ENCODE measurements at places on chromosomes 16 and 17.

GRCh38 chr17:79685121-79685520 is 45.6 kb upstream of the ENPP7 start:
- no peak for DNase-seq

DNA sequence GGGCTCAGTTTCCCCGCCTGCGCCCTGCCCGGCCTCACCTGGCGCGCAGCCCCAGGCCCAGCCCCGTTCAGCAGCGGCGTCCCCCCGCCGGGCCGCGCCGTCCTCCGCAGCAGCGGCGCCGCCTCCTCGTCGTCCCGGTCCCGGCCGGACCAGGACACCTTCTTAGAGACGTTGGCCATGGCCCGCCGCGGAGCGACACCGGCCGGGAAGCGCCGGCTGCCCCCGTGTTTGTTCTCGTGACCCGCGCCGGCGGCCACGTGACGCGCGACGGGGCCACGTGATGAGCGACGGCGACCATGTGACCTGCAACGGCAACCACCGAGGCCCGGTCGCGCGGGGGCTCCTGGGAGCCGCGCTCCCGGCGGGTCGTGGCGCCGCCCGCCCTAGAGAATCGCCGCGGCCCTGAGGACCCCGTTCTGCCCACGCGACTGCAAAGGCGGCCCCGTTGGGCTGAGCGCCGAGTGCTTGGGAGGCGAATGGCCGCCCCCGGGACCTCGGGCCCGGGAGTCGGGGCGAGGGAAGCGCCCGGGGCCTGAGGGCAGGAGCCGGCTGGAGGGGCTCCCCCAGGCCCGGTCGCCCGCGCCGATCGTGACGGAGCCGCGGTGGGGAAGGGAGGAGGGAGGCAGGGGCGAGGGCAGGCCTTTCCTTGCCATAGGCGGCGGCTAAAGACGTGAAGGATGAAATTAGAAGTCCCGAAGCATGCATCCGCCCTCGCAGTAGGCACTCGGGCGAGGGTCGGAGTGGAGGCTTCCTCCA is at the start of gene CLCN7:
Gene CLCN7 (minus strand): TSS at position 233 of the 756 bp plus-strand sequence. CDS start 54 bp downstream, at position 179.
- DNase-seq = peak; percentile 89

DNA sequence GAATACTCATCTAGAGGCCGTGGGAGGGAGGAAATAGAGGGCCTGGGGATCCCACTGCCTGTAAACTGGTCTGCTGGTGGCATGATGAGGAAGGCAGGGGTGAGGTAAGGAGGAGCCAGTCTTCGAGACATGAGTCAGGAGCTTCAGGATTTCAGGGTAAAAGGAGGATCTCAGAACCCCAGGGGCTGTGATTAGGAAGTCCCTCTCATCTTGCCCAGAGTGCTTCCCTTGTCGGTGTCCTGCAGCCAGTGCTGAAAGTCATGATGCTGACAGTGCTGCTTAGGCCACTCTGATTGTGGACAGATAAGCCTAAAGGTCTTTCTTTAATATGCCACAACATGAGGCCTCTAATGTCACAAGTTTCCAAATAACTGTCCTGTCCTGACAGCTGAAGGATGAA is 29.6 kb downstream of the COG4 start:
- DNase-seq = no peak

DNA sequence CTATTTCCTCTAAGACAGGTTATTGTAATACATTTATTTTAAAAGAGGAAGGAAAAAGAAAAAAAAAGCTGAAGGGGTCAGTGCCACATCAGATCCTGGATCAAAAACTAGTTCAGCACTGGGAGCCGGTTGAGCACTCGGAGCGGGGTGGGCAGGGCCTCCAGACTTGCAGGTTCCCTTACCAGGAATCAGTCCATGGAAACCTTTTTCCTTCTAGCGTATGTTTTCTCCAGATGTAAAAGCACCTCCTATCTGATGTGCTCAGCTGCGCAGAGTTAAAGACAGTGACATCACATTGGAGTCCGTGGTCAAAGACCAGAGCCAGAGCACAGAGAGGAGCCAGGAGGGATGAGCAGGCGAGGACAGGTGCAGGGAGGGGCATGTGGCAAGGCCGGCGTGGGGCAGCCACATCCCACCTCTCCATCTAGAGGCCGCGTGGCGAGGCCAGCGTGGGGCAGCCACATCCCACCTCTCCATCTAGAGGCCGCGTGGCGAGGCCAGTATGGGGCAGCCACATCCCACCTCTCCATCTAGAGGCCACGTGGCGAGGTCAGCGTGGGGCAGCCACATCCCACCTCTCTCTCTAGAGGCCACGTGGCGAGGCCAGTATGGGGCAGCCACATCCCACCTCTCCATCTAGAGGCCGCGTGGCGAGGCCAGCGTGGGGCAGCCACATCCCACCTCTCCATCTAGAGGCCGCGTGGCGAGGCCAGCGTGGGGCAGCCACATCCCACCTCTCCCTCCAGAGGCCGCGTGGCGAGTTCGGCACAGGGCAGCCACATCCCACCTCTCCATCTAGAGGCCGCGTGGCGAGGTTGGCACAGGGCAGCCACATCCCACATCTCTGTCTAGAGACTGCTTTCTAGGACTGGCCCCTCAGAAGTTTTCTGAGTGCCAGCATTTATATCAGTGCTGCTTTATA is 166.8 kb upstream of the CHMP6 start:
- no peak for DNase-seq

DNA sequence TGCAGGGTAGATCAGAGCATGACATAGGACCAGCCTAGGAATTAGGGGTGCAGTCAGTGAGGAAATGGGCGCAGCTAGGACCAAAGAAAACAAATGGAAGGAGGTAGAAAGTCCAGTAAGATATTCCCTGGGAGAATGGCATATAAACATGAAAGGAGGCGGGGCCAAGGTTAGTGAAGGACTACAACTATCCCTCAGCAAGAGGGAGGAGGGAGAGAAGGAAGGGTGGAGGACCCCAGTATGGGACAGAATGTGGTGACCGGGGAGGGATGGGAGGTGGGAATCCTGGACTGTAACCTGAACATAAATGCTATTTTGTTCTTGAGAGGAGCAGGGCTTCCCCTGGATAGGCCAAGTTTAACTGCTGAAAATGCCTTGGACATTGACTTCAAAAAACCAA is 22.8 kb downstream of the ITGB3 start:
- no peak for DNase-seq

DNA sequence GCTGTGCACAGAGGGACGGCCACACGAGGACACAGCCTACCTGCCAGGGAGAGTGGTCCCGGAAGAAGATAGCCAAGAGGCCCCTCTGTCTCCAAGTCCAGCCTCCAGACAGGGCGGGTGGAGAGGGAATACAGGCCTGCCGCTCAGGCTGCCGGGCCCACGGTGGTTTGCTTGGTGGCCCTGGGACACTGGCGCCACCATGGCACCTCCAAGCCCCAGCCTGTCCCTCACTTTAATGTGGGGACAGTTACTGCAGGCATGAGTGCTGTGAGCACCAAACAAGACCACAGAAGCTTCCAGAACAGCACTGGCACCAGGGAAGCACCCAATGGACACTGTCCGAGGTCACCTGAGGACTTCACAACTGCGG is 22.0 kb upstream of the CHMP6 start:
- DNase-seq = no peak

- DNase-seq = no peak
Measured at GRCh38 chr16:68719993-68720489, 17.1 kb upstream of the CDH1 start.

- DNase-seq = peak; percentile 86
Measured at GRCh38 chr17:59378675-59379074, 47.2 kb downstream of the YPEL2 start.

DNA sequence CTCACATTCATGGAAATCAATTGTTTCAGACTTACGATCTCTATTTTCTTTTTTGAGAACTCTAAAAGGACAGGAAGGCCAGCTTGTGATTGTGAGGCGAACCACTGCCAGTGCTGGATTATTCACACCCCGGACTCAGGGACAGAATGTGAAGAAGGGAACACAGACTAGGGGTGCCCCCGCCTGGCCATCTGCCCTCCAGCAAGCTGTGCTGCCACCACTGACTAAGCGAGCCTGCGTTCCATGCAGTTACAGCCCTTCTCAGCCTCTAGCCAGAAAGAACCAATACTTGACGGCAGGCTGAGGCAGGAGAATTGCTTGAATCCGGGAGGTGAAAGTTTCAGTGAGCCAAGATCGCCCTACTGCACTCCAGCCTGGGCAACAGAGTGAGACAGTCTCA is 2.8 kb downstream of the HAGH start:
- DNase-seq = peak; percentile 73

GRCh38 chr17:41633556-41634199 is 9.3 kb upstream of the KRT17 start:
- no peak for DNase-seq

DNA sequence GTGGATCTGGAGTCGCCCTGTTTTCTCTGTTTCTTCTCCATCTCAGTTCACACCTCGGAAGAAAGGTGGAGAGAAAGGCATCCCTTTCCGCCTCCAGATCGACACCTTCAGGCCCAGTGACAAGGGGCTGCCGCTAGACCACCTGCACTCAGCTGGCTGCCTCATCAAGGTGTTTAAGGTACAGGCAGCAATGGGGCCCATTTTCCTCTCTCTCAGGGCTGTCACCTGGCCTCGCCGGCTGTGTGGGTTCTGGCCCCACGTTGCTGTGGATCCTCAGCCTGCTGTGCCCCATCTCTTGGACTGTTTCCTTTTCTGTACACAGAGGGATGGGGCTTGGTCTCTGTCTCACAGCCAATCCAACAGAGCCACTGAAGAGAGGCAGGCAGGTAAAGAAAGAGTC is 17.4 kb upstream of the STAC2 start:
- DNase-seq = no peak

- no peak for DNase-seq
Measured at GRCh38 chr16:285146-286055, 2.4 kb downstream of the PDIA2 start.

DNA sequence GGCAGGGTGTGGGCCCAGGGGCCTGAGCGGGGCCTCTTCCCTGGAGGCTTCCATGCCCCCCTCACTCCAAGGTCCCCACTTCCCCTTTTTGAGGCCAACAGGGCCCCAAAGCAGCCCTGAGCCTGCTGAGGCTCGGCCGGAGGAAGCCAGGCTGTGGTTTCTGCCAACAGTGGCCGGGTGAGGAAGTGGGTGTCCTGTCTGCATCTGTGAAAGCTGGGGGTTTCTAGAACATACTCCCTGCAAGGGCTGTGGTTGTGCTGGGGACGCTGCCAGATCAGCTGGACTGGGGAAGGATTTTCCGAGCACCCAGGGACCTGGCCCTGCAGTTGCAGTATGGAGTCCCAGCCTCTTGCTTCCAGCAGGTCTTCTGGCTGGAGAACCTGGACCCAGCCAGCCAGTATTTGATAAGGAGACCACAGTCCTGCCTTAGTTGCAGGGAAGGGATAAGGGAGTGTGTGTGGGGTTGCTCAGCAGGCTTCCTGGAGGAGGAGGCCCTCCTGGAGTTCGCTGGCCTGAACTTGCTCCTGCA is 15.7 kb downstream of the ADCY7 start:
- peak; percentile 75 for DNase-seq

- DNase-seq = no peak
Measured at GRCh38 chr16:81866820-81867440, 87.8 kb downstream of the PLCG2 start.

DNA sequence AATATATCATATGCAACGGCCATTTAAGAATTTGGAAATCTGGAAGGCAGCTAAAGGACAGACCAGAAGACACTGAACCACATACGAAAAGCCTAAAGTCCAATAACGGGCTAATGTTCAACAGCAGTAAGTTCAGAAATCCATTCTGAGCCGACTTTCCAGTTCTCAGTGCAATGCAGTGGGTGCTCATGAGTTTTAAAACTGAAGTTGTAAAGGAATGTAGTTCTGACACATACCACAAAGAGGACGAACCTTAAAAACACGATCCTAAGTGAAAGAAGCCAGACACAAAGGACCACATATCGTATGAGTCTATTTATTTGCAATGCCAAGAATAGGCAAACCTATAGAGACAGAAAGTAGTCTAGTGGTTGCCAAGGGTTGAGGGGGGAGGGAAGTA is 278.3 kb upstream of the ZFHX3 start:
- DNase-seq = no peak

GRCh38 chr17:44758414-44759085 is at the start of gene ADAM11:
Gene ADAM11 (plus strand): TSS chr17:44758988. CDS start chr17:44759200, 212 bp downstream.
- DNase-seq = no peak

DNA sequence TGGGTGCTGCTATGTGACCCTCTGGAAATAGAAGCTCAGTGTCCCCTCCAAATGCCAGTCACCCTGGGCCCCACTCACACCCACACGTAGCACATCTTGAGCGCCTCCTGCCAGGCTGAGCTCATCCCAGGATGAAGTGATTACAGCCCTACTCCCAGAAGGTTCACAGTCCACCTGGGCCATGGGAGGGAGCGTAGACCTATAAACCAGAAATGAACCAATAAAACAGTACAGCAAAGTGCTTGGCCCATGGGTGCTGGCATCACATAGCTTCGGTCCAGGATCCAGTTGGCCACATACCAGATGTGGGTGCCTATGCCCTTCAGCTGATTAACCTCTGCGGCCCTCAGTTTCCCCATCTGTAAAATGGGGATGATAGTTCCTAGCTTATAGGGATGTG is 2.2 kb upstream of the BICDL2 start:
- DNase-seq = no peak

DNA sequence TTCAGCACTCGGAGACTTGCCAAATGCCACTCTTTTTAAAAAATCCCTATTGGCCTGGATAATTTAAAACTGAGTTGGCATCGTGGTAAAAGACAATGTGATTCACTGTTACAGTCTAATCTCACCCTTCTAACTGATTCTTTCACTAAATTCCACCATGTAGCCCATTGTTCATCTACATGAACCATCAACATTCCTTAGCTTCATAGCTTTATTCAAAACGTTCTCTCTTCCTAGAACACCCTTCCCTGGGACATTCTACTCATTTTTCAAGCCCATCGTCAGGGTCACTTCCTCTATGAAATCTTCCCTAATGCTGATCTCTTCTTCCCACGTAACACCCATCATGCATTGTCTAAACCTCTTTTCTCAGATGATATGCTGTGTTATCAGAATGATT is 15.7 kb upstream of the SHISA9 start:
- no peak for DNase-seq

GRCh38 chr17:17675925-17676534 is 5.2 kb upstream of the RAI1 start:
- no peak for DNase-seq

DNA sequence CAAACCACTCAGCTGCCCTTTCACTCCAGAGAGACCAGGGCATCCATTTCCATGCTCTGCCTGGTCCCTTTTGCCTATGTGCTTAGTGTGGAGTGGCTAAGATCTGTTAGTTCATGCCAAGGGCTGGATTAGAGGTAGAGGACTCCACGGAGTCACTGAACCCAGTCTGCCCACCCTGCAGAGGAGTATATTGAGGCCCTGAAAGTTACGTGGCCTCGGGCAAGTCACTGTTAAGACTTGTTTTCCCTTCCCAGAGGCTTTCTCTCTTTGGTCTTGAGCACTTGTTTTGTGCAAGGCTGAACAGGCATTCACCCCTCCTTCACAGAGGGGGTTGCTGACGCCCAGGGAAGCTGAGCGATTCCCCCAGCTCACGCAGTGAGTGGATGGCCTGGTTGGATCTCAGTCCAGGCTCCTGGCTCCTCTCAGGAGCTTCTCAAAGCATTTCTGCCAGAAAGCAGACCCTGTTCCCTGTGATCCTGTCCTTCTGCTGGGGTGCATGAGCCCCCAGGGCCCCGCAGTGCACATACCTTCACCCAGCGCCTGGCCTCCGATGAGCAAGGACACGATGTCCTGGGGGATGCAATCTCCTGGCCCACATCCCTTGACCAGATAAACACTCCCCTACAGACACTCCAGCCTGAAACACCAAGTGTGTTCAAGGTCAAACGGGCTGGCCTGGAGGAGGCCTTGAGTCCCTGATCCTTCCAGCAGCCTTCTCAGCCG is 153.4 kb upstream of the GSE1 start:
- DNase-seq = no peak

- no peak for DNase-seq
Measured at GRCh38 chr16:21698169-21699032, 34.6 kb downstream of the OTOA start.

Data from cardiac fibroblast (primary cell).